ENCODE measurements at places on chromosomes 13 and 19. TPM values are rescaled to one million over a fixed set of nuclear protein-coding genes. Genes with fewer than 3 reads are reported as not detected.

C19orf38 gene
- 0.22 TPM for total RNA-seq

COX6B2 gene
- total RNA-seq, result not detected

- DNase-seq, result no peak
Measured at GRCh38 chr13:40381935-40382764, 284.3 kb downstream of the FOXO1 start.

- no peak for DNase-seq
Measured at GRCh38 chr13:44819772-44820171, 169.5 kb downstream of the NUFIP1 start.

DNA sequence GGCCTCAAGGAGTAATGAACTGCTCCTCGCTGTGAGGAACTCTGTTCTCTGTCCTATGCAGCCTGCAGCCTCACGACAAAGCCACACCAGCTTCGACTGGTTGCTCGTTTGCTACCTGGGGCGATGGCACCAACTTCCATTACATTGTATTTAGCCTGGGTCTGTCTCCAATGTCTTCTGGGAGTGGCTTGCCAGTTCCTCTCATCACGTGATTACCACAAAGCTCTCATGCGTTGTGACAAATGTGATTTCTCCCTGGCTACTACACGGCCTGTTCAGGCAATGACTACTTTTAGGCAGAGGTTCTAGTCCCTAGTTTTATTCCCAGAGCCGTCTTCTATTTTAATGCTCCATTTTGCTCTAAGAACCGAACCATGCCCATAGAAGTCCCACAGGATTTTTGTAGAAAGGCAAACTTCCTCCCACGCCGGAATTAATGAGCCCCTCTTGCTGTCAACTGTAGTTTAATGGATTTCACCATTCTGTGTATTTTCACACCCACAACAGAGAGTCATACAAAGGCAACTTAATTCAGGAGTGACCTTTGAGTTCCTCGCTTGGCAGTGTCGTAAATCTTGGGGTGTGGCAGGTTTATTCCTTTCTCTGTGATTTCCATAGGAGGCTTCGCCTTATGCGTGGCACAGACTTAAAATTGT is 351.9 kb downstream of the EFNB2 start:
- DNase-seq, result no peak

GRCh38 chr19:36972571-36972970 is 56.4 kb downstream of the ZNF568 start:
- peak; percentile 15 for DNase-seq

OVOL3 gene
- total RNA-seq, result not detected

DNA sequence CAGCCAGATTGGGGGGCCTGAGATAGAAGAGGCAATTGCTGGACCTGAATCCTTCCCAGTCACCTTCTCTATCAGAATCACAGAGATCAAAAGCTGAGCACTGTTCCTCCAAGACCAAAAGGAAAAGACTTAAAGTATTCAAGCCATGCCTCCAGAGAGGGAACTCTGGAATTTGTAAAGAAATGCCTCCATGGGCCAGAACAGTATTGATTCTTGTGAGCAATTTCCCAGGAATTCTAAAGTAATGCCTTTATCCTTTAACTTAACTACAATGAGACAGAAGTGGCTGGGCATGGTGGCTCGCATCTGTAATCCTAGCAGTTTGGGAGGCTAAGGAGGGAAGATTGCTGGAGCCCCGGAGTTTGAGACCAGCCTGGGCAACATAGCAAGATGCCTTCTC is 148.8 kb downstream of the FLT1 start:
- DNase-seq, result no peak

CBARP gene
- 4.5 TPM for total RNA-seq

ZNF552 gene
- total RNA-seq, result 2.9 TPM

DNA sequence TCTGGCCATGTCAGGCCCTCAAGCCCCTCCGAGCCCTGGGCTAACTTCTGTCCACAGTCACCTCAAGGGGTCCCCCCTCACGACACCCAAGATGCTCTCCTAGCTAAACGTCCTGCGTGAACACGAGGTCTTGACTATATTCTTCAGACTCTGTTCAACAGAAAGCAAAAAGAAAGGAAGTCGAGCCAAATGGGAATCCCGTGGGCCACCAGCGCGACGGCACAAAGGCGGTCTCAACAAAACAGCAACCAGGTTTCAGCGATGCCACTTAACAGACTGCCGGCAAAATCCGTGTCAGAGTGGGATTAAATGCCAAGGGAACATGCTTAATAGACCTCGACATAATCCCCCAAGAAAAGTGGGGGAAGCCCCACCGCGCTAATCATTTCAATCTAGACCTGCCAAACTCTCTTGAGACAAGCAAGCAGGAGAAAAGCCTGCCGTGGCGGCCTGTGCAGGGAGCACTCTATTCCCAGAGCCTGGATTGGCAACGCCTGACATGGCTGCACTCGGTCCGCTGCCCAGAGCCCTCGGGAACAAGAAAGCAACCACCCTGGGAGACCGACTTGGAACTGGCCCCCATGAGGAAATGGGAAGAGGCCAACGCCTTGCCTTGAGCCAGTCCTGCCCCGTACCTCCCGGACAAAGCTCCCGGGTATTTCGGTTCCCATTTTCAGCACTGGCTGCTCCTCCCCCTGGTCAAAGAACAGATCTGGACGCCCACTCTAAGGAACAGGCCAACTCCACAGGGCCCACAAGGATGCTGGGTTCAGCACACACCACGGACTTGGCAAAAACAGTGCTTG is 16.0 kb downstream of the ZC3H4 start:
- DNase-seq, result peak; percentile 65

GRCh38 chr13:25652764-25653163 is 281.0 kb downstream of the ATP8A2 start:
- no peak for DNase-seq

DNA sequence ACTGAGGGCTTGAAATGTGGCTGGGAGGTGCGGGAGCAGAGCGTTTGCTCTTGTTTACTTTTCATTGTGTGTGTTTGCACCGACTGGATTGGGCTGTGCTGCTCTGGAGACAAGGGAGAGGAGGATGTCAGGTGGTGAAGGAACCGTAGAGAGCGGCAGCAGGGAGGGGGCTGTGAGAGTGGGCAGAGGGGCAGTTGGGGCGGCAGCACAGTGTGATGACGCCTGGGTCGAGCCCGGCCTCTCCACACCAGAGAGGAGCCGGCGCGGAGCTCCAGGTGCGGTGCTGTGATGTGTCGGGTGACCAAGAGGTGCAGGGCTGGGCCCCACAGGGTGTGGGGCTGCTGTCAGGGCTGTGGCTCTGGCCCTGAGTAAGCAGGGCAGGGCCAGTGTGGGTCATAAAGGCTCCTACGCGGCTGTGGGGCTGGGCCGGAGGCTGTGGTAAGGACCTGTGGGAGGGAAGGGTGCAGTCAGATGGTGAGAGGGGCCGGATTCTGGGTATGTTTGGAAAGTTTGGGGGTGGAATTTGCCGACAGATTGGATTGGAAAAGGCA is 10.5 kb downstream of the NAXD start:
- DNase-seq, result no peak

DNA sequence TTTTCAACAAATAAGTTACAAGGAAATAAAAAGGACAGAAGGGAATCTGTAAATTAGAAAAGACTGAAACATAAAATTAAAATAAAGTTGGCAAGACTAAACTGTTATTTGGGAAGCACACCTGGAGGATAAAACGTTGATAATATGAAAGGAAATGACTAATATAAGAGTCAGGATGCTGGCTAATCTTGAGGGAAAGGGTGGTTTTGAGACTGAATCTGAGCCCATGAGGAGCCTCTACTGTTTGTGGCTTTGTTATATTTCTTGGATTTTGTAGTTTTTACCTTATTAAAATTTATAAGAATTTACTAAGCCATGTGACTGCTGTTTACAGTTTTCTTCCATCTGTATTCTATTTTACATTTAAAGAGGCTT is 718.0 kb upstream of the SPRY2 start:
- no peak for DNase-seq

- DNase-seq, result peak; percentile 82
Measured at GRCh38 chr19:46904114-46905060, 43.6 kb downstream of the ARHGAP35 start.

- DNase-seq, result no peak
Measured at GRCh38 chr19:1921825-1922224, 16.6 kb downstream of the ADAT3 start.

BCKDHA gene
- 51.0 TPM for total RNA-seq

DNA sequence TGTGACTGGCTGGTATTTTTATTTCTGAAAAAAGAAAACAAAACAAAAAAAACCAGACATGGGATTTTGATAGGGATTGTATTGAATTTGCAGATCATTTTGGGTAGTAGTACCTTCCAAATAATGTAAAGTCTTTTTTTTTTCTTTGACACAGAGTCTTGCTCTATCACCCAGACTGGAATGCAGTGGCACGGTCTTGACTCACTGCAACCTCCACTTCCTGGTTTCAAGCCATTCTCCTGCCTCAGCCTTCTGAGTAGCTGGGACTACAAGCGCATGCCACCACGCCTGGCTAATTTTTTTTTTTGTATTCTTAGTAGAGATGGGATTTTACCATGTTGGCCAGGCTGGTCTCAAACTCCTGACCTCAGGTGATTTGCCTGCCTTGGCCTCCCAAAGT is 4.2 kb downstream of the ZNF101 start:
- DNase-seq, result no peak

GRCh38 chr19:28466107-28467045 is 746.6 kb downstream of the UQCRFS1 start:
- peak; percentile 66 for DNase-seq

DNA sequence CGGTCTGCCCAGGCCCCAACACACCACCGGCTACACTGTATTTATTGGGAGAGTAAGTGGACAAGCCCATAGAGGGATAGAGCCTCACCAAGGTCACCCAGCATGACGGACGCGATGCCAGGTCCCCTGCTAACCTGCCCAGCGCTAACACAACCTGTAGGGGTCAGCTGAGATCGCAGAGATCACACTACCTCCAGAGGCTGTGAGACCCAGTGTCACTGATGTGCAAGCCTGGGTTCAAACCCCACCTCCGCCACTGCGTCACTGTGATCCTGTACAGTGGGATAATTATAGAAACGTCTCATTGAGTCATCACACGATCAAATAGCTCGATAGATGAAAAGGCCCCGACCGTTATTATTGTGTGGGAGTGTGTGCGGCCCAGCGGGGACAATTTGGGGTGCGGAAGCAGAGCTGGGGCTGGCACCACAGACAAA is 10.6 kb upstream of the TLE2 start:
- DNase-seq, result no peak

DNA sequence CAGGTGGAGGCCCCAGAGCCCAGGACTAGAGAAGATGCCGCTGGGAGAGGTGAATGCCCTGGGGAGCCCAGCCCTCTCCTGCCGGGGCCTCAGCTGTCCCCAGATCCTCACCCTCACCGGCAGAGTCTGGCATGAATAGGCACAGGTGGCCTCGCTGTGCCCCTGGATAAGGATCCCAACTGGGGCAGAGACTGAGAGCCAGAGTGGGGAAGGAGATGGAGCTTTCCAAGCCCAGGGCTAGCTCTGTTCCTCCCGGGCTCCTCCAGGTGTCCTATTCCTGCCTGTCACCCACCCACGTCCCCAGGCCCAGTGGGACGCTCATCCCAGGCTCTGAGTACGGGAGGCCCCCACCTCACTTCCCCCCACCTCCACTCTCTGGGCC is 16.5 kb downstream of the PRR36 start:
- DNase-seq, result no peak

- peak; percentile 61 for DNase-seq
Measured at GRCh38 chr19:52190487-52191293, 838 bp downstream of the PPP2R1A start.

- DNase-seq, result no peak
Measured at GRCh38 chr13:25899952-25900351, 151.9 kb downstream of the SHISA2 start.

DNA sequence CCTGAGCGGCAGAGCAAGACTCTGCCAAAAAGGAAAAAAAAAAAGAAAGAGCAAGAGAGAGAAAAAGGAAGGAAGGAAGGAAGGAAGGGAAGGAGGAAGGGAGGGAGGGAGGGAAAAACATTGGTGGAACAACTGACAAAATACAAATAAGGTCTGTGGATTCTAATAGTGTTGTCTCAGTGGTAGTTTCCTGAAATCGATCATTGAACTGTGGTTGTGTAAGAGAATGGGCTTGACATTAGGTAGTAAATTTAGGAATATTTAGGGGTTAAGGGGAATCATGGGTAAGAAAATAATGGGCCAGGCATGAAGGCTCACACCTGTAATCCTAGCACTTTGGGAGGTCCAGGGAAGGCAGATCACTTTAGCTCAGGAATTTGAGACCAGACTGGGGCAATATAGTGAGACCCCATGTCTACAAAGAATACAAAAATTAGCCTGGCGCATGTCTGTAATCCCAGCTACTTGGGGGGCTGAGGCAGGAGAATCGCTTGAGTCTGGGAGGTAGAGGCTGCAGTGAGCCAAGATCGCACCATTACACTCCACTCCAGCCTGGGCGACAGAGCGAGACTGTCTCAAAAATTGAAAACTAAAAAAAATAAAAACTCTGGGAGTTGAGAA is 14.5 kb downstream of the PHLDB3 start:
- no peak for DNase-seq

DNA sequence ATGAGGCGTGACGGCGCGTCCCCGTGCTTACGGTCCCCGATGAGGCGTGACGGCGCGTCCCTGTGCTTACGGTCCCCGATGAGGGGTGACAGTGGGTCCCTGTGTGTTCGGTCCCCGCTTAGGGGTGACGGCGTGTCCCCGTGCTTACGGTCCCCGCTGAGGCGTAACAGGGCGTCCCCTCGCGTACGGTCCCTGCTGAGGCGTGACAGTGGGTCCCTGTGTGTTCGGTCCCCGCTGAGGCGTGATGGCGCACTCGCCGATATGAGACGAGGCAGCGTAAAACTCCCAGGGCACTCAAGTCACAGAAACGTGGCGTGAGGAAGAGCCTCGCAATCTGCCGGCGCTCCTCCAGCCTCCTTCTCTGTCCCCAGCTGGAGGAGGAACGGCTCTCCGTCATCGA is 20.9 kb downstream of the CFAP97D2 start:
- peak; percentile 40 for DNase-seq

DNA sequence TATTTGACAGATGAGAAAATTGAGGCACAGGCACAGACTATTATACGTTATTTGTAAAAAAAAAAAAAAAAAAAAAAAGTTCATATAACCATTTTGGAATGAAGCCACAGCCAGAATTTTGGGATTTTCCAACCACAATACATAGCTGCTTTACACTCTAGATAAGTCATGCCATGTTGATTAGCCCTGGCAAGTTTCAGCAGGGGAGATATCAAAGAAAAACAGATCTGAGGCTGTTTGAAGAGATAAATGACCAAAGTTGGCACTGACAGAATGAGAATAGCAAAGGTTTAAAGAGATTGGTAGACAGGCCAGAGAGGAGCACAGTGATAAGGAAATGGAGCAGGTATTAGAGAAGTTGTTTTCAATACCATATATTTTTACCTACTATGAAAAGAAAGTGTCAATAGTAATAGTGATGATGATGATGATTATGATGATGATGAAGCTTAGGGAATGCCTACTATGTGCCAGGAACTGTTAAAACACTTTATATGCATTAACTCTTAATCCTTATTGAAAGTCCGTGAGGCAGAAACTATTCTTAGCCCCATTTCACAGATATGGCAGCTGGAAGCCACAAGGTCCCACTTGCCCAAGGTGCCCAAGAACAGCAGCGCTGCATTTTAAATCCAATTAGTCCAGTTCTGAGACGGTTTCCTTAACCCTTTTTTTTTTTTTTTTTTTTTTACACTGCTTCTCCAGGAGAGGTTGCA is 105.5 kb downstream of the MBNL2 start:
- DNase-seq, result no peak
